ENCODE measurements at places on chromosomes 5 and 9.

DNA sequence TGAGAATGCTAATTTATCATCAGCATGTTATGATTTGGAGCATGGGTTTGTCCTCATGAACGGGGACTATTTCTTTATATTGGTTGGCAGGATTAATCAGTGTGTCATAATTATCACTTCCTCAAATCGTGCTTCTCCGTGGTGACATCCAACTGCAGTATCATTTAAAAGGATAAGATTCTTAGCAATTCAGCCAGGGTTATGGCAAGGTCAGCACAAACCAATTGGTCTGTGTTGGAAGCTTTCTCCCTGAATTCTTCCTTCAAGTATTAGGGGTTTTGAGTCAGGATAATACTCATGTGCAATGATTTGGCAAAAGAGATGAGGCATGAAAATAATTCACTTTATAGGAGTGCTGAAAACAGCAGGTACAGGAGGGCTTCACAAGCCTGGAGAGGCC, 5.5 kb upstream of the CAMLG start:
- DNase-seq = no peak

GRCh38 chr9:70987986-70988385, 133.4 kb downstream of the TRPM3 start:
- no peak for DNase-seq

- no peak for DNase-seq
Measured at GRCh38 chr5:37375091-37375490, 4.0 kb upstream of the WDR70 start.

- no peak for DNase-seq
Measured at GRCh38 chr5:168311061-168311566, 19.7 kb downstream of the WWC1 start.

- DNase-seq = no peak
Measured at GRCh38 chr5:16296946-16297345, 117.4 kb upstream of the MARCHF11 start.

DNA sequence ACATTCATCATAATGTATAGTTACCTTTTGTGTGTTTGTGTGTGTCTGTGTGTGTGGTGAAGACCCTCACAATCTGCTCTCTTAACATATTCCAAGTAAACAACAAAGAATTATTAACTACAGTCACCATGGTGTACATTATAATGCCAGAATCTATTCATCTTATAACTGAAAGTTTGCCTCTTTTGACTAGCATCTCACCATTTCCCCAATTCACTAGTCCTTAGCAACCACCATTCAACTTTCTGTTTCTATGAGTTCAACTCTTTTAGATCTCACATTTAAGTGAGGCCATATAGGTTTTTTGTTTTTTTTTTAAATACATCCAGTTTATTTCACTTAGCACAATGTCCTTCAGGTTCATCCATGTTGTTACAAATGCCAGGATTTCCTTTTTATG, 83.6 kb downstream of the SMC2 start:
- no peak for DNase-seq

DNA sequence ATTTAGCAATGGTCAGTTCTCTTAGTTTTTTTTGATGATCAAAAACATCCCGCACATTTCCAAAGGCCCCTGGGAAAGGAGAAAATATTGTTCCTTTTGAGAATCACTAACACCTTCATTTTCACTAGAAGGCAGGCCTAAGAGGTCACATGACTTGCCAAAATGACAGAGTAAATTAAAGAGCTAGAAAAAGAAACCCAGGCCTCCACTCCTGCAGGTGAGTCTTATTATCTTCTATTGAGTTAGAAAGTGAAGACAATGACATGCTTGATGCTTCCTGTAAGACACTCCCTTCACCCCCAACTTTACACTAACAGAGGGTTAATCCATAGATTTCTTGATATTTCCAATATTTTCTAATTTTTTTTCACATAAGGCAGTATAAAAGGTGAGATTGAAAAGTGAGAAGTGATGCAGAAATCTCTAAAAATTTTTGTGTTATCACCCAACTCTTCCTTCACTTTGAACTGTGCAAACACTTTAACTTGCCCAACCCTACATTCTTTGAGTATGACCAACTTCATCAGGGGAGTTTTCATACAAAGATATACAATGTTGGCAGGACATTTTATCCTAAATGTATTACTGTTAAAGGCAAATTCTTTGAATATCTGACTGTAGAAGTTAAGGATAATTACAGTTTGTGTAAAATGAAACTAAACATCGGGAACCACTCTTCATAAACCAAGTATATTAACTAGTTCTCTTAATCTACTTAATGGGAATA, 57.1 kb downstream of the SUB1 start:
- no peak for DNase-seq

DNA sequence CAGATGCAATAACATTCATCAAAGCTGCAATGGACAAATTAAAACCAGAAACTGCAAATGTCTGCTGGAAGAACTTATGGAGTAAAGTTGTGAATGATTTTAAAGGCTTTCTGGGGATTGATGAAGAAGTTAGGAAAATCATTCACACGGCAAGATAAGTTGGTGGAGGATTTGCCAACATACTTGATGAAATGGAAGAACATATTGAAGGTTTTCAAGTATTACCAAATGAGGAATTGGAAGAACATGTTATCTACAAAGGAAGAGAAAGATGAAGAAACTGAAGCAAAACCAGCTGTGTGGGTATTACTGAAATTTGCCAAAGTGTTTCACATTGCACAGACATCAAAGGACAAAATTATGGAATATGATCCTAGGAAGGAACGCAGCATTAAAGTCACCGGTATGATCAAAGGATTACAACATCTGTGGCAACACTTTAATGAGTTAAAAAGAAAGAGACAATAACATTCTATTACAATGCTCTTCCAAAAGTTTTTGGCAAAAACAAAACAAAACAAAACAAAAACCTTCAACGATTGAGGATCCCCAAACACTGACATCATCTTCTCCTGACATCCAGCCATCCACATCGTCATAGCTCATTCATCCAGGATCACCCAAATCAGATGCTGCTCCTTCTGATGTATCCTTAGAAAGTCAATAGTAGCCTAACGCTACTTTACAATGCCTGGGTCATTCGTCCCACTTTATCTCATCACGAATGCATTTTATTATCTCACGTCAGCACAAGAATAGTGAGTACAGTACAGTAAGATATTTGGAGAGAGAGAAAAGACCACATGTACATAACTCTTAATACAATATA, 61.3 kb upstream of the SMC5 start:
- DNase-seq = no peak

- no peak for DNase-seq
Measured at GRCh38 chr5:88845081-88845697, 37.8 kb downstream of the MEF2C start.

GRCh38 chr5:135045488-135045887, 11.5 kb upstream of the PITX1 start:
- DNase-seq = no peak

DNA sequence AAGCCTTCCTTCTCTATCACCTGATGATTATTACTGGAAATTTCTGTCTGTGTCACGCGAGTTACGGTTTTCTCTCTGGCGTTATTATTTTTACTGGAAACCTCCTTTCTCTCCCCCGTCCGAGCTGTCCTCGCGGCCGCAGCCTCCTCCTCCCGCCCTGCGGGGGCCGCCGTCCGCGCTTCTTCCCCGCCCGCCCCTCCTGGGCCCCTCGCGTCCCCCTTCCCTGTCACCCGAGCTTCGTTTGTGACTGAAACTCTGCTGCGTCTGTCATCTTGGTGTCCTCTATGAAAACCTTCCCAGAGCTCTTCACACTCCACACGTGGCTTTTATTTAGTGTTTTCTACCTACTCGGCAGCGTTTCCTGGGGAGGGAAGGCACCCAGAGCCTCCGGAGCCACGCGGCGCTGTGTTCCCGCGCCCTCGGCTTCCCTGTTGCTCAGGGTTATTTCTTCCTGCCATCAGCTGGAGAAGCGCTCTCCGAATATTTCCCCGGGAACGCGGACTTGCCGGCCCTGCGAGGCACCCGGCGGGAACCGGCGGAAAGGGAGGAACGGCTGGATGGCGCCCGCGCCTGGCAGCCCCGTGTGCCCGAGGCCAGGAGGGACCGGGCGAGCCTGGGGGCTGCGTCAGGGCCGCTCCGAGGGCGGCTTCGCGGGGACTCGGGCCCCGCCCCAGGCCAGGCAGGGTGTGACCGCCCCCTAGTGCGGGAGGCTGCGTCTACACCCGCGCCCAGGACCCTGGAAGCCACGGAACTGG, 33.9 kb downstream of the TRIP13 start:
- DNase-seq = no peak

DNA sequence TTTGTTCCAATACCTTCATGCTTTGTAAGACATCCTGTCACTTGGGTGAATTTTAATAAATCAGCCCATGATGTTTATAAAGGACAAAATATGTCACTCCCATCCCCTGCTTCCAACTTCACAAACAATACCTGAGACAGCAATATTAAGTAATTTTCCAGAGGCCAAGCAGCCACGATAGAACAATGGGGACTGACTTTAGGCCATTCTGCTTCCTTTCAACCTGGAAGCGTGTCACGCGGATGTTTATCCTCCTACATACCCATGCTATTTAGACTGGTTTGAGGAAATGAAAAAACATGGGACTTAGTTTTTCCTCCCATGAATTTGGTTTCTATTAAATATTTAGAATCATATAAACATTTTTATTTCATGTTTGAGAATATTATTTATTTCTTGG, 82.9 kb downstream of the GRAMD2B start:
- no peak for DNase-seq

GRCh38 chr9:133351908-133352634, 4.1 kb downstream of the RPL7A start:
- no peak for DNase-seq

DNA sequence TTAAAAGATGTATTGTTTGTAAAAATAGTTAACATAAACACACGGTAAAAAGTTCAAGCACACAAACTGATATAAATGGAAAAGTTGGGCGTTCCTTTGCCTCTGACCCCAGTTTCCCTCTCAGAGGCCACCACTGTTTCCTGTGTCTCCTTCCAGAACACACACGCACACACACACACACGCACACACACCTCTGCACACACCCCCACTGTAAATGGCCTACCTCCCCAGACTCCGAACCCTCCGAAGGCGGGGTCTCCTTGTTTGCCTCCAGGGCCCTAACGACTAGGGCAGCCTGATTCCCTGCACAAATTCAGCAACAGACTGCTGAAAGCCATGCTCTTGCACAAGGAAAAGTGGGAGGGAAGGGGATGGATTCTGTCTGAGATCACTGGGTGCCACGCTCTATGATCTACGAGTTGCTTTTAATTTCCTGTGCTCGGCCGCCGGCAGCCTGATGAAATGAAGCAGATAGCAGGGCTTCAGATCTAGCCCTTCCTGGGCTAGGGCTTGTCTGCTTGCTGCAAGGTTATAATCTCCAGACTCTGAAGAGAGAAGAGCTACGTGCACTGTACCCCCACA, 184.0 kb upstream of the IL12B start:
- DNase-seq = no peak

- DNase-seq = no peak
Measured at GRCh38 chr5:92380069-92380770, 997.1 kb upstream of the ARRDC3 start.

- DNase-seq = no peak
Measured at GRCh38 chr5:78705826-78706225, 57.3 kb upstream of the LHFPL2 start.

DNA sequence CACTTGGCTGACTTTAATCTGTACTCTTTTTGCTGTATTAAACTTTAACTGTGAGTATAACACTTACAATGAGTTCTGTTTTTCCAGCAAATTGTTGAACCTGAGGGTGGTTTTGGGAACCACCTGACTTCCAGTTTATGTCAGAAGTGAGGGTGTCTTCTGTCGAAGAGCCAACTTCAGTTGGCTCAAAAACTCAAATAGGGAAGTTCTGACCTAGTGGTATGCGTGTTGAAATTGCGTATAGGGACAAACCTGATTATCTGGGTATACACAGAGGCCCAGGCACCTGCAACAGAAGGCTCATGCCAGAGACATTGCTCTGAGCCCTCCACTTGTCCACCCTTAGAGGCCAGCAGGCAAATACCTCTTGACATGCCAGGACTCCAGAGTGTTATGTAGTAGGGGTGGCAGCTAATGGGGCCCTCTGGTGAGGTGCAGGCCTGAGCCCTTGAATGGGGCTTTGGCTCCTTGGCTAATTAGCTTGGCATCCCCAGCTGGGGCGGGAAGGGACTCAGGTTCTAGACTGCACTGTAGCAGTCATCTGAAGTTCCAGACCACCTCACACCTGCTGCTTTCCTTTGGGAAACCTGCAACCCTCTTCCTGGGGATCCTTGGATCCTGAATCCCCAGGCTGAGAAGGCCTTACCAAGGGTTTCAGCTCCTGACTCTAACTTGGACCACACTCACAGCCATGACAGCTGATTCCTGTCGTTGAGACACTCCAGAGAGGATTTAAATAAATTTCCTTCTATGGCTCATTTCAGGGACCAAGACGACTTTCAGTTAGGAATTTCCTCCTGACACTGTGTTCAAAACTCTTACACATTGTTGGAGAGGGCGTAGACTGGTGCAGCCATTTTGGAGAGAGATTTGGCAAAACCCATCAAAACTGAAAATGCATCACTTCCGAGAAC, 189.6 kb downstream of the HSPA4 start:
- no peak for DNase-seq

- DNase-seq = no peak
Measured at GRCh38 chr5:111068213-111068612, 3.3 kb upstream of the TSLP start.

- DNase-seq = no peak
Measured at GRCh38 chr5:150434464-150434863, 15.1 kb downstream of the RPS14 start.

- no peak for DNase-seq
Measured at GRCh38 chr5:98556712-98557111, 216.8 kb upstream of the RGMB start.

DNA sequence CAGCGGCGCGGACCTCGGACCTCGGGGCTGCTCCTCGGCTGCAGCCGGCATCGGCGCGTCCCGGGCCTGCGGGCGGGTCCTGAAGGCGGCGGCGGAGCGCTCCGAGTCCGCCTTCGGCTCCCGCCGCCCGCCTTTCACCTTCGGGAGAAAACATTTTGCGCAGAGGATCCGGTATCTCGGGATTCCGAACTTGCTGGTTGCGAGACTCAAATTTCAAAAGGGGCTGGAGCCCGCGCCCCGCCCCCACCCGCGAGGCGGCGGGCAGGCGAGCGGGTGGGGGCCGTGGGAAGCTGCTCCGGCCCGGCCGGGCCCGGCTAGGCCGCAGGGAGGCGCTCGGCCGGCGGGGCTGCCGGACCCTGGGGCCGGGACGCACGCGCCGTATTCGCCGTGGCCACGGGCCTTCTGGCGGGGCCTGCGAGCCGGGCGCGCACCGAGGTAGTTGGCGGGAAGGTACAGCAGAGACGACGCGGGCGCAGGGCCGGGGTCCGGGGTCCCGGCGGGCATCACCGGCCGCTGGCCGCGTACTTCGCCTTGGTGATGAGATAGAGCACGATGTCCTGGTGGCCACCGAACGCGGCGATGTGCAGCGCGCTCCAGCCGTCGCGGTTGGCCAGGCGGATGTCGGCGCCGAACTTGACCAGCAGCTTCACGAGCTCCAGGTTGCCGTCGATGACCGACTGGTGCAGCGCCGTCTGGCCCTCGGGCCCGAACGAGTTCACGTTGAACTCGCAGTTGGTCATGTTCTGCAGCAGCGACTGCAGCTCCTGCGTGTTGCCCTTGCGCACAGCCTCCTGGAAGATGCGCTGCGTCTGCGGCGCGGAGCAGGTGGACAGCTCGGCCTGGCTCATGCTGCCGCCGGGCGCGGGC, 757 bp downstream of the NRARP start:
- no peak for DNase-seq
